Right hindlimb (tissue), 1 donor: ENCODE measurements at places on chromosomes 3 and 15.
A peak's percentile ranks its signal among the peaks of the same experiment; 100 is the strongest.

GRCh38 chr15:70299931-70300869 lies 202.5 kb upstream of the TLE3 start:
- DNase-seq = no peak

- no peak for DNase-seq
Measured at GRCh38 chr3:49910409-49911123, 6.9 kb upstream of the MST1R start.

- peak; percentile 59 for DNase-seq
Measured at GRCh38 chr3:194485881-194486539, 792 bp downstream of the ATP13A3 start.

- DNase-seq = no peak
Measured at GRCh38 chr3:24154013-24154695, 209.1 kb downstream of the NR1D2 start.

DNA sequence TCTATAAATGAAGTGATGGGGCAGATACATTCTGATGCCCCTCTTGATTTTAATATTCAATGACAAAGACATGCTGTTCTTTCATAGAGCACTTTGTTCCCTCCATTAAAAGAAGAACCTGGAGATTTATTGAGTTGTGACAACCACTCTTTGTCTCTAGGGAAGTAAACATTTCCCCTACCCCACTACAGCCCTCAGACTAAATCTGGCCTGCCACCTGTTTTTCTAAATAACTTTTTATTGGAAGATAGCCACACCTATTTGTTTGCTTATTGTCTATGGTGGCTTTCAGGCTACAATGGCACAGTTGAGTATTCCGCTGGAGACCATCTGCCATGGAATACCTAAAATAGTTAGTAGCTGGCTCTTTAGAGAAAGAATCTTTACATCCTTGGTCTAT lies 41.2 kb upstream of the ZNF385D start:
- DNase-seq = no peak

DNA sequence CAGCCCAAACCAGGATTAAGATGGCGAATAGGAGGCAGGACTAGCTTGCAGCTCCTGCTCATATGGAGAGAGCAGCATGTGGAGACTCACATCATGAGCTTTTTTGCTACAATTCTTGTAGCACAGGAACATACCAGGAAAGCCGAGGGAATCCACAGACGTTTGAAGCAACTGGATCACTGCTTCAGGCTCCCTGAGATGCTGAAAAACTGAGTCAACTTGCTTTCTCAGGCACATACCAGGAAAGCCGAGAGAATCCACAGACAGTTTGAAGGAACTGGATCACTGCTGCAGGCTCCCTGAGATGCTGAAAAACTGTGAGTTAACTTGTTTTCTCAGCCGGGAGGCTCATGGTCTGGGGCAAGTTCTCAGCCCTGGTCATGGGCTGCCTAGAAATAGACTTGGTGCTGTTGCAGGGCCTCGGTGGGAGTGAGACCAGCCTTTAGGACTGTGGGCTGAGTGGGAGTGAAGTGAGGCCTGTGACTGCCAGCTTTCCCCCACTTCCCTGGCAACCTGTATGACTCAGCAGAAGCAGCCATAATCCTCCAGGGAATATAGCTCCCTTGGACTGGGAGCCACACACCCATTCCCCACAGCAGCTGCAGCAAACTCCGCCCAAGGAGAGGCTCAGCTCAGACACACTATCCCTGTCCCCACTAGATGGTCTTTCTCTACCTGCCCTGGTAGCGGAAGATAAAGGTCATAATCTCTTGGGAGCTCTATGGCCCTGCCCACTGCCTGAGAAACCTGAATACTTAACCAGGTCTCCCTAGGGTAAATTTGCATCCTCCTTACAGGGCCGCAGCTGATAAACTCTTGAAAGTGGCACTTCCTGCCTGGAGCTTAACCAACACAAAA lies 51.9 kb upstream of the PFN2 start:
- no peak for DNase-seq

GRCh38 chr3:129658110-129658843 lies 51.8 kb upstream of the PLXND1 start:
- DNase-seq = no peak

DNA sequence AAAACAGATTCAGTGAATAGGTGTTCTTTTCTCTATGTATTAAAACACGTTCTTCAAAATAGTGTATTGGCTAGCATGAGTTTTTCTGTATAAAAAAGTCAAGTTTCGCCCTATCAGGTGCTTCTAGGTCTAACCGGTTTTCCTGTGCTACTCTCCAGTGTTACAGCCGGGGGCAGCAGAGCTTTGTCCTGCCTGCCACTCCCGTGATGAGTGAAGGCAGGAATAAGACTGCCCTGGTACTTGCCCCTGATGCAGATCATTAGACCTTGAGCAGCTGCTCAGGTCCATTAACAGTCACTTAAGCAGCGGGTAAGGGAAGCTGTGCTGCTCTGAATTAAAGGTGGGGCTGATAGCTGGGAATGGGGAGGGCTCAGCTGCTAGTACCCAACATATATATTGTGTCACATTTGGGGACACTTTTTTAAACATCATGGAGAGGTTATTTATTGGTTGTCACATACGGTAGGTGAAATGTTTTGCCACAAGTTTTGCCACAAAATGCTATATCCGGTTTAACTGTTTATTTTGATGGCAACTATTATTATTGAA lies 1.3 kb upstream of the UNC13C start:
- peak; percentile 49 for DNase-seq

DNA sequence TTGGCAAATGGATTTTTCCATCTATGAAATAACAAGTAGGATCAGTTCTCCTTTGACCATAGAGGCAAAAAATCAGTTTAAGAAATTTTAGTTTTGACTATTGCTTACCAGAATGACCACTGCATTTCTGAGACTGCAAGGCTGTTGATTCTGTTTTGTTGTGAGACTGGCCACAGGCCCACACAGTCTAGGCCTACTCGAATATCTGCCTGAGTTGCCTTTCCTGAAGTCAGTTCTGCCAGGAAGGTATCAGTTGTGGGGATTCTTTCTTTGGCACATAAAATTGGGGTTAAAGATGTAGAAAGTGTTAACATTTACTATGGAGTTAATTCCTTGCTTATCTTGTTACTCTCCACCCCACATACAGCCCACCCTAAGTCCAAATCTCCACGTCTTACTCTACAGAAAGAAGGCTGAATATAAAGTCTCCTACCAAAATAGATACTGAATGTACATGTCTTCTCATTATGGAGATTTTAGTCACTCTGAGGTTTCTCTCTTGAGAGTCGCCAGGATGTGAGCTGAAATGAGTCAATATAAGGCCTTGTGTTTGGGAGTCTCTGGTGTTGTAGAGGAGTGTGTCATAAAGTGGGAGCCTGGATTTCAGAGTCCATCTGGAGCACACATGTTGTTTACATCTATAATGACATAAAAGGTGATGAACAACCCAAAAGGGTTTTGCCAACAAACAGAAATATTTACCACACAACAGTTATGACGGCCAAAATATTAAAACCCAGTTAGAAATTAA lies 45.0 kb upstream of the WWTR1 start:
- no peak for DNase-seq

- no peak for DNase-seq
Measured at GRCh38 chr15:78907577-78907976, 34.9 kb downstream of the MORF4L1 start.

GRCh38 chr3:5133239-5134018 lies 11.3 kb downstream of the ARL8B start:
- DNase-seq = no peak

DNA sequence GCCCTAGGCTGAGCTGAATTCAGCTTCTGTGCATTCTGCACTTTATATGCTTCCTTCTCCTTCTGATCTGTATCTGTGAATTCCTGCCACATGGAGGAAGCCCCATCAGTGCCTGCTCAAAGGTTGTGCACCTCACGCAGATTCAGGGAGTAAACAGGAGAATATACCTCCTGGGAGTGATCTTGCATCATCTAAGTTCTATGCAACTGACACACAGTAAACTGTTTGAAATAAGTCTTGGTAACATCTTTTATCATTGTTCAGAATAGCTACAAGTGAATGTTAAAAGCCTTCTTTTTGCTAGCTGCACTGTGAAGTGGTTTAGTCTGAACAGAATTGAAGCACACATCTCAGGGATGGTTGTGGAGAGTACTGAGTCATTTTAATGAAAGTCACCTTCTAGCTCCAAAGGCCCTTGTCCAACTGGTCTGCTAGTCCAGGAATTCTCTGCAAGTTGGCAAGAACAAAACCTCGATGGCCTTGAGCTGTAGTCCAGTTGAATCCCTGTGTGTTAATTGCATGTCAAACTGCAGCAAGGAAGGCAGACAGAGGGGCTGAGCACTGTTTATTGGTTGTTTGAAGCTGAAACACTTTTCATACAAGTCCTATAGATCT lies 215.0 kb downstream of the WNT5A start:
- DNase-seq = no peak

DNA sequence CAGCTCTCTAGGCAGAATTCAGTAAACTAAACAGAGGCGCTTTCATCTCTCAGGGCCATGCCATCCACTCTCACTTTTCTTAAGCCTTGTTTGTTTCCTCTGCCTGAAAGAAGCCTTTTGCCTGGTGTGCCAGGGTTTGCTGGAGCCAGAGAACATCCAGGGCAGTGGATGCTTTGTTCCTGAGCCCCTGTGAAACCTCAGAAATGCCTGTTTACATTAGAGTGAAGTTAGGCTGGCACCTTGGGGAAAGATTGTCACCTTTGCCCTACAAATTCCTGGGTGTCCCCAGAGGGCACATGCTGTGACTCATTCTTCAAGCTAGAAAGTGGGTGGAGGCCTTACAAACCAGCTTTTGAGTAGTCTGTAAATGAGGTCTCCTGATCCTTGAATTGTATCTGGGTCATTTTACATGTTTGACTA lies 10.7 kb upstream of the TRAK1 start:
- DNase-seq = no peak

GRCh38 chr15:90213122-90213817 lies 12.1 kb downstream of the SEMA4B start:
- no peak for DNase-seq

- no peak for DNase-seq
Measured at GRCh38 chr15:39642011-39642640, 61.2 kb downstream of the THBS1 start.

- no peak for DNase-seq
Measured at GRCh38 chr3:148227534-148227933, 470.2 kb upstream of the AGTR1 start.

DNA sequence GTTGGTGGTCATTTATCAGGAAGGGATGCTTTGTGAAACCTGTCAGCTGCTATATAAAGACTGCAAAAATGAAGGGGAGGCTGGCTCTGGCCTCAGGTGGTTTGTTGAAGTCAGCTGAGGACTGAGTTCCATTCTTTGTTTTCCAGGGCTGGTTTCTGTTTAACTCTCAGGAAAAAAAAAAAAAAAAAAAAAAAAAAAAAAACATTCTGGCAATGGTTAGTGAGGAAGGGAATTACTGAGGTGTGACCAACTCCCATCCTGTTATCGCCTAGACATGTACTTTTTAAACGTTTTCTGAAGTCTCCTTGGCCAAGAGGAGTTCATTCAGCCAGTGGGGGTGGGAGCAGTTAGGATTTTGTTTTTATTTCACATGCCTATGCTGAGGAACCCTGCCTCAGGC lies 316.3 kb downstream of the OXSM start:
- DNase-seq = peak; percentile 29

- no peak for DNase-seq
Measured at GRCh38 chr15:80563372-80563997, 131.6 kb upstream of the ABHD17C start.

DNA sequence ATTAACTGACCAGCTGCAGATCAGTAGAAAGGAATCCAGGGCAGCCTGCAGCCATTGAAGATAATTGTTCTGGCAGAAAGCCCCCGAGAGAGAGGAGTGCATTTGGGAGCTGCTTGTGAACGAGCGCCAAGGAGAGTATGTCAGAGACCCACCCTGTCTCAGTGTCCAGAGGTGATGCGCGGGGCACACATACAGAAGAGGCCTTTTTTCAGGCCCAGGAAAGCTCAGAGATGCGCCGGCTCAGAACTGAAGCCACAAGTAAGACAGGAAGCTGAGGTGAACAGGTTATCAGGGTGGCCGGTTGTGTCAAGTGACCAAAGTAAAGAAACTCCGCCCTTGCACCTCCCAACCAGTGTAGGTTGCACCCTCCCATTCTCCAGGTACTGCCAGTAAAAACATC lies 59.8 kb upstream of the HEG1 start:
- peak; percentile 54 for DNase-seq

- no peak for DNase-seq
Measured at GRCh38 chr3:128098234-128098633, 25.4 kb downstream of the RUVBL1 start.

GRCh38 chr15:98226578-98226977 lies 266.1 kb downstream of the ARRDC4 start:
- DNase-seq = no peak

- no peak for DNase-seq
Measured at GRCh38 chr15:48992545-48992944, 28.8 kb upstream of the SHC4 start.

DNA sequence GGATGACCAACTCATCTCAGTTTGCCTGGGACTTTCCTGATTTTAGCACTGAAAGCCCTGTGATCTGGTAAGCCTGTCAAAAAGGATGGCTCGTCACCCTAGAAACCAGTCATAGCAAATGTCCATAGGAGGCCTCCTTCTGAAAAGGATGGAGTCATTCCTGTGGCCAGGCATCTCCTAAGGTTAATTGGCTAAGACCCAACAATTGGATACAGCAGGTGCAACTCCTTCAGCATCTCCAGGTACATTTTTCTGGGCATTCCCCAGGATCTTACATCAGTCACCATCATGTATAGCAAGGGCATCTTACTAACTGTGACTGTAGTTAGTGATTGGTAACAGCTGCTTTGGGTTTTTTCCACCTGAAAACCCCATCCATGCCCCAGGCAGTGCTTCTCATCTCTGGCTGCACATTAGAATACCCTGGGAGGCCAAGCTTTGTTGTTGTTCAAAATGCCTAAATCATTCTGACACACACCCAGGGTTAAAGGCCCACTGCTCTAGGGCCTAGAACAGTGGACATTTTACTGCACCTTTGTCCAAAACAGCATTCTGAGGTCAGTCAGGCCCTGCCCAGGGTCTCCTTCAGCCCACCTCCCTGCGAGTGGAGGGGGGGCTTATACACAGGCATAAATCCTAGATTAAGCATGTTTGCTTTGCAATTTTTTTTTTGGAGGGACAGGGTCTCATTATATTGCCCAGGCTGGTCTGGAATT lies 28.3 kb upstream of the GALNT15 start:
- DNase-seq = no peak

- DNase-seq = no peak
Measured at GRCh38 chr15:54571576-54571975, 593.3 kb downstream of the UNC13C start.

DNA sequence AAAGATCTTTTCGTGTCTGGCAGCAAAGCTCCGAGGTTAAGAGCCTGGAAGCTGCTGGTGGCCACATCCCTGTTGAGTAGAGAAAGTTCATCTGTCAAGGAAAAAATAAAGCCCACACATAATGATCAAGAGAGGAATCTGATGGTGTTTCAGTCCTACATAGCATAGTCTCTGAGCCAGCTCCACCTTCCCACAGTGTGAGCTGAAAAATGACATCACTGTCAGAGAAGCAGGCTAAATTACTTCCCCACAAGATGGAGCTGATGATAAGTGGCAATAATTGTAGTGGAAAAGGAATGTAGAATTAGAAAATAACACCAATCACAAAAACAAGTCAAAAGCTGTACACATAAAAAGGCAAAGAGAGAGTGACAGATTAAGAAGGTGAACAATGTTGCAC lies 84.5 kb downstream of the AQP9 start:
- DNase-seq = no peak

GRCh38 chr3:24302396-24302795 lies 192.3 kb downstream of the THRB start:
- DNase-seq = no peak
